ENCODE measurements at places on chromosomes 13 and 19.

DNA sequence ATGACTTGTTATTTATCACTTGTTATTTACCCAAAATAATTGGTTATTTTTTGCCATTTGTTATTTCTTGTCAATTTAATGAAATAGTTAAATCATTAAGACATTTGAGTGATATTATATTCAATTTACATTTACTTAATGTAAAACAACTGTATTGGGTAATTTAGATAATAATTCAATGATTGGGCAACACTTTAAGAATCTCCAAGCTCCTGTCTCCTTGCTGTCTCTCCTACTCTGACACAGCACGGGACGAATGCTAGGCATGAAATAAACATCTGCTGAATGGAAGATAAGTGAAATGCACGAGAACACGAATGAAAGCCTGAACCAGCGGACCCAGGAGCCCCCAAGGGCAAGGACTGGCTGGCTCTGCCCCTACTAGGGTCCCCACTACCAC, 5.7 kb upstream of the PPP6R1 start:
- DNase-seq = no peak

GRCh38 chr13:28094306-28094705, 6.1 kb downstream of the FLT3 start:
- no peak for DNase-seq

DNA sequence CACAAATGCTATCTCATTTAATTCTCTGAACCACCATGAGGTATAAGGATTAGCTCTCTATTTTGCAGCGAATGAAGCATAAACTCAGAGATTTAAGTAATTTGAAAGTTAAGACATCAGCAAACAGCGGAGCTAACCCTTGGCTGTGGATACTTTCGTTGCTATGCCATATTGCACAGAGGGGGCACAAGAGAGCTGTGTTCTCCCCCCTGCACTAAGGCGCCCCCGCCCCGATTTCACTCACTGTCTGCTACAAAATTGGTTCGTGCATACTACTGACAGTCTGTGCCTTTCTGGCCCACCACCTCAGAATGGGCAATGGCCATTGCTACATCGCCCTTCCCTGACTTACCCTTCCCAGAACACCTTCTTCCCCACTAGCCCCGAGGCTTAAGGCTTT, 105.7 kb upstream of the OBI1 start:
- no peak for DNase-seq

GRCh38 chr13:96836733-96837132, 157.5 kb downstream of the OXGR1 start:
- no peak for DNase-seq

DNA sequence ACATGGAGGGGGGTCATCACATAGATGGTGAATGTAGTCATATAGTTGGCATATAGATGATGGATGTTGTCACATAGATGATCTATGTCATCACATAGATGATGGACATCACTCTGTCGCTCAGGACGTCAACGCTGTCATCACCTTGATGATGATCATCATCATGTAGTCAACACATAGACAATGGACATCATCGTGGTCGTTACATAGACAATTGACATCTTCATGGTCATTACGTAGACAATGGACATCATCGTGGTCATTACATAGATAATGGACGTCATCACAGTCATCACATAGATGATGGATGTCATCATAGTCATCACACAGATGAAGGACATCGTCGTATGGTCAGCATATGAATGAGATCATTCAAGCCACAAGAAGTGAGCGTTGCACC, 28.6 kb upstream of the SLC15A1 start:
- DNase-seq = no peak

GRCh38 chr19:45180936-45181335, 2.4 kb downstream of the BLOC1S3 start:
- no peak for DNase-seq

DNA sequence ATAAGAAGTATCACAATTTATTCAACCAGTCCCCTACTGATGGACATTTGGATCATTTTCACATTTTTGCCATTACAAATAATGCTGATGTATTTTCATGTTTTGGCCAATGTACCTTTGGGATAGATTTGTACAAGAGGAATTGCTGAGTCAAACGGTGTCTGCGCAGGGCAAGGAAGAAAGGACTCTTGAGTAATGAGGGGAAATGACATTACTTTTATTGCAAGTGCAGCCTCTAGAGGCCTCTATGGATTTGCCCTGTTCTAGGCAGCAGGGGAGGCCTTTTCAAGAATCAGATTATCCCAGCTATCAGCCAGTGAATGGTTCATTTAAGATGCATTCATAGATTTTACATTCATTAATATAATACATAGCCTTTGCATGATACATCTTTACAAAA, 32.9 kb upstream of the GTF3A start:
- no peak for DNase-seq

GRCh38 chr19:3610745-3611717, 4.4 kb upstream of the TBXA2R start:
- no peak for DNase-seq

- DNase-seq = no peak
These were observed 36.2 kb upstream of the SLC46A3 start for GRCh38 chr13:28754698-28755545.

- no peak for DNase-seq
These were observed 11.3 kb downstream of the PCID2 start for GRCh38 chr13:113196970-113197737.

GRCh38 chr13:91346062-91346461, 1.4 kb upstream of the MIR17HG start:
- peak; percentile 32 for DNase-seq

GRCh38 chr13:100694722-100695508, 20.3 kb upstream of the TMTC4 start:
- no peak for DNase-seq

- DNase-seq = peak; percentile 44
These were observed 6.3 kb upstream of the MRPS31 start for GRCh38 chr13:40777166-40777808.

- no peak for DNase-seq
These were observed 36.1 kb upstream of the CXCL17 start for GRCh38 chr19:42478765-42479311.

GRCh38 chr13:43933378-43933777, 53.7 kb downstream of the LACC1 start:
- DNase-seq = no peak

- no peak for DNase-seq
These were observed 98.7 kb downstream of the COL4A2 start for GRCh38 chr13:110405597-110406450.

DNA sequence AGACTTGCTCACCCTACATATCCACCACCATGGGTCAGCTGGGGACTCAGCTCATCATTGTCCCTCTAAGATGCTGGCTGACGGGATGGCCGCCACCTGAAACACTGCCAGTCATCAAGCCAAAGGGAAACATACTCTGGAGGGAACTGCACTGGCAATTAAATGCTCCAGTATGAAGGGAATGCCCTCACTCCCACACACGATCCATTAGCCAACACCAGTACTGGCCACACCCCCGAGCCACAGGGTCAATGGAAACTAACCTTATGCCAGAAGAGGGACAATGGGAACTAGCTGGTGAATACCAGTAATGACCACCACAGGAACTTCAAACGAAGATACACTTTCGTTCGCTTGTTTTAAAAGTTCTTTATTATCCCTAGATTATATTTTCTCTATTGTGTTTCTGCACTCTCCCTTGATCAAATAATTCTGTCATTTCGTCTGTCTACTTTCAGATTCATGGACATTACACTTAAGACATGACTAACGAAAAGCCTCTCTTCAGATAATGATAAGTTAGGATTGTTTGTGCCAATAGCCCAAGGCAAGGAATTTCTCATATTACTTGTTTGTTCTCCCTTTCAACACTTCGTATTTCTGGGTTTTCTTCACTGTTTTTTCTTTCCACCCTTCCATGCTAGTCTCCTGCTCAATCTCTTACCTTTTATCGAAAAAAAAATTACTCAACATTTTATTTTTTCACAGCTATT, 1.7 kb upstream of the ZNF507 start:
- no peak for DNase-seq

DNA sequence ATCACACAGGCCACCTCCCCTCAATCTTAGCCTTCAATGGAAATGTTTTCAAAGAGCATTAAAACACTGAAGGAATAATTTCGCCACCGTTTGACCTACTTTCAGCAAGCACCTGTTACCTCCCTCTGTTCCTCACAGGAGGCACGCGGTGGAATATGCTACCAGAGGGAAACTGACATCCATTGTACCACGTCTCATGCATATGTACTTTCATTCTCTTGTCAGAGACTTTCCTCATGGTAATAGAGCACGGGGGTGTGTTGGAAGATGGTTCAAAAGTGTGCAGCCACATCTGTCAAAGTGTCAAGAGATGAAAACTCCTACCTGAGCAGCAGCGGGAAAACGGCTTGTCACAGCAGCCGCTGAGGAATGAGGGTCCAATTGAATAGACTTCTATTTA, 143.4 kb downstream of the NALCN start:
- DNase-seq = no peak

DNA sequence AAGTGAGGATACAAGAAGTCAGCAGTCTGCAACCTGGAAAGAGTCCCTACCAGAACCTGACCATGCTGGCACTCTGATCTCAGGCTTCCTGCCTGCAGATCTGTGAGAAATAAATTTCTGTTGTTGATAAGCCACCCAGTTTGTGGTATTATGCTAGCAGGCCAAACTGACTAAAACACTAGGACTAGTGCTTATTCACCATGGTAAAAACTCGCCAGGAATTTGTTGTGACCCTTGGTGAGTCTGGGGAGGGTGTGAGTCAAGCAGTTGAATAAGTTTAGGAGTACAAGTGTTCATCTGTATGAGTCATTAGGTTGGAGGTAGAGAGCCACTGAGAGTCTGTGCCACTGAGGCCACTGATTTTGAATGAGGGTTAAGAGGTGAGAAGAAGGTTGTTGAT, 3.6 kb downstream of the ZIK1 start:
- no peak for DNase-seq

- DNase-seq = no peak
These were observed 593 bp downstream of the ATG4D start for GRCh38 chr19:10544242-10544752.

- no peak for DNase-seq
These were observed 139.4 kb downstream of the HS6ST3 start for GRCh38 chr13:96229356-96229755.

DNA sequence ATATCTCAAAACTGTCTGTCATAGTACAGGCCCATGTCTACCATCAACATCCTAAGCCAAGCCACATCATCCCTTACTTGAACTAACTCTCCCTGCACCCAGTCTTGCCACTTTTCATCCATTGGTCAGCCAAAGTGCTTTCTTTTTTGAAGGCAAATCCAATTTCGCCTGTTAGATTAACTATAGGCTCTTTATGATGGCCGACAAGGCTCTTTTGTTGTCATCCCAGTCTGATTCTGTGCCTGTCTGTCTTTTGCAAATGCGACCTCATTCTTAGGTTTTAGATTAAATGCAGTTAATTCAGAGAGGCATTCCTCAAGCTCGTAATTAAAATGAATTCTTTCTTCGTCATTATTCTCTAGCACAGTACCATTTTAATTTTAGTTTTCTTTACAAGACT, 148.3 kb downstream of the HS6ST3 start:
- DNase-seq = no peak

DNA sequence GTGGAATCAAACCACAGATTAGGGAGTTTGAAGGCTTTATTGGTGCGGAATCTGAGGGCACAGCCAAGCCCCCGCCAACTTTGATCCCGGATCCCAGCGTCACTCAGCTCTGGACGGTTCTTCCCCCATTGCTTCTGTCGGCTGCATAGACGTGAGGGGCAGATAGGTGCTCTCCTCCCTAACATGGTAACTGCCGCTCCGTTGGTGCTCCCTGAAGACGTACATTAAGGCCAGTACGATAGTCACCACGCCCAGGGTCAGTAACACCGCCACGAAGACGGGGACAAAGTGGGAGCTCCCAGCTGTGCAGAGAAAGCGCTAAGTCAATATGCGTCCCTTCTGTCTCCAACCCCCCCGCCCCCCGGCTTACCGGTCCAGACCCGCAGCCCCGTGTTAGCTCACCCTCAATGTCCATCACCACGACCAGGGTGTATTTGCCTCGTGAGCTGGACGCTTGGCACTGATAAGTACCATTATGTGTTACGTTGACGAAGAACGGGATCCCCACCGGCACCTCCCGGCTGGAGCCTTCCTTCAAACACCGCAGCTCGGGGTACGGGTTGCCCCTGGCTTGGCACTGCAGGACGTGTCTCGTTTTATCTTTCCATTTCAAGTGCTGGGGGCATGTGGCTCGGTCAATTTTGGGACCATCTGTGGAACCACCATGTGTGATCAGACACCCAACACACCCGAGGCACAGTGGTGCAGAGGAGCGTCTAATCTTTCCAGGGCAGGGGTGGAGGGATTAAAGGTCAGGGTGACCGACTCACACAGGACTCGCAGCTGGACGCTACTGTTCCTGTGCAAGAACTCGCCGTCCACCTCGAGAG, 644 bp upstream of the RAVER1 start:
- no peak for DNase-seq

DNA sequence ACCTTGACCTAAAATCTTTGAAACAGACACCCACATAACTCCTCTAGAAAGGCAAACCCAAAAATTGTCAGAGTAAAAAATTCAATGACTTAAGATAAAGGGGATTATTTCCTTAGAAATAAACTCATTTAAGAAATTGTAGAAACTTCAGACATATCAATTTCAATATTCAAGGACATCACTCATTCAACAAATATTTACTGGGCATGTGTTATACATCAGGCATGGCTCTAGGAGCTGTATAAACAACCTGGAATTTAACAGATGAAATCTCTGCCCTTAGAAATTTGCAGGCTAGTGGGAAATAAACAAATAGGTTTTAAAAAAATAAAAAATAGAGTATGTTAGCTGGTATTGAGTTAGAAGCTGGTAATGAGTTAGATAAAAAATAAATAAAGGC, 84.0 kb upstream of the LSM14A start:
- no peak for DNase-seq

Measured in activated CD4-positive, alpha-beta T cell treated with anti-CD3 and anti-CD28 coated beads for 4 hours (primary cell).